Effector memory CD4-positive, alpha-beta T cell (primary cell): ENCODE measurements at places on chromosomes 7 and 10.

- no peak for DNase-seq
Observed at GRCh38 chr7:35705932-35706461, 11.1 kb upstream of the HERPUD2 start.

DNA sequence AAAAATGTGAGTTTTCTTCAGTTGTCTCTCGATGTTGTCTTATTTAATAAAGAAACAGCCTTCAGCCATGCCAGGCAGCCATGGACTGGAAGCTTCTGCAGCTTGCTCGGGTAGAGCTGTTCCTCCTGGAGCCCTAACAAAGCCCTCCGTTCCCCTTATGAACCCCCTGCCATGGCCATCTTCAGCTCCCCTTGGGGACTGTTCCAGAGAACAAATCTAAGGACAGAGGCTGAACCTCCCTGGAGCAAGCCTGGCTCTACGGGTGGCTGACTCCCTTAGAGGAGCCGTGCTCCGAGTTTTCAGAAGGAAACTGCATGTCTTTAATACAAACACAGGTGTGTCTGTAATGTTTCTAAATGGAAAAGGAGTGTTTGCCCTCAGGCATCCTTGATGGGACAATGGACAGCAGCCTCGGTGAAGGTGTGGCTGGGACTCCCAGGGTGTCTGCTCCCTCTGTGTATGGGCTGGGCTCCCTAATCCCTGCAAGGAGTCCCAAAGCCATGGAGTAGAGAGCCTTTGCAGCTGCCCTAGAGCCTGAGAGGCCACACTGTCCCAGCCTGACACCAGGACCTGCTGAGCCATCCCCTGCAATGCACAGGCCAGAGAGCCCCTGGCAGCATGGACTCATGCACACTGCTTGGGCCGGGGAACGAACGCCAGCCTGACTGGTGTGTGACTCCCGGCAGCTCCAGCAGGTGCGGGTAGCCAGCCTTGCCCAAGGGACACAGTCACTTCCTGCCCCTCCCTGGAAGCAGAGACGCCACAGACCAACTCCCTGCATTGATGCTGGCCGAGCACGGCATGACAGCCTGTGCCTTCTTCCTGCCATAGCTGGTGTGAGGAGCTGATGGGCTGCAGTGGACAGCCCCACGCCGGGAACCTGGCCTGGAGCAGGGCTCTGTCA lies 381.8 kb downstream of the TCERG1L start:
- no peak for DNase-seq

- no peak for DNase-seq
Observed at GRCh38 chr10:792083-792791, 102.8 kb upstream of the DIP2C start.

DNA sequence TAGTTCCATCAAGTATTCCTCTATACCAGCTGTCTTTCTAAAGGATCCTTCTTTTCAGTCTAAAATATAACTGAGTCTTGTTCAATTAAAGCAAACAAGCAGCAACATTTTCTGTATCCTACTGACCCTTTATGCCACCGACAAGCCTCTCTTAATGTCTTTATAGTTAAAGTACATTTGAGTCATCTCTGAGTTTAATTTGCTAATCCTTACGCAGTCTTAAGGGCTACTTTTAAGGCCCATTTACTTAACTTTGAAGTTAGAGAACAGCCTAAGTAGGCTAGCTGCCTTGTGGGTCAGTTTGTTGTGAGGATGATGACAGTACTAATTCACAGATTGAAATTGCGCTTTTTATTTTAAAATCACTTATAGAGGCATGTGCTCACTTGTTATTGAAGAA lies 265.5 kb upstream of the FERD3L start:
- no peak for DNase-seq

DNA sequence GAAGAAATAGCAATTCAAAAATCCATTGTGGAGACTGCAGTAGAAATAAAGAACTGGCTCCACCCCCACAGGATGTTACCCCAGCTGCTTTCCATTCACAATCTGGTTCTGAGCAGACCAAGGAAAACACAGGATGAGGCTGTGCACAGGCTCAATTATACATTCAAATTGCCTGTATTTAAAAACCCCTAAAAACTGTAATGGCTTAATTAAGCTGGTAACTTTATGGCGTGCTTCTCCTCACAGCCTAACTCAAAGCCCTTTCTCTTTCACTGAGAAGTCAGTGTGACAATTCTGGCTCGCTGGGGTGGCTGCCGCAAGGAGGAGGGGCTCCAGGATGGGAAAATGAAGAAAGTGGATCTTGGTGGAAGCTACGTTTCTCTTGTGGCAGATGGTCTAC lies 1191.1 kb downstream of the SORCS1 start:
- DNase-seq = no peak

DNA sequence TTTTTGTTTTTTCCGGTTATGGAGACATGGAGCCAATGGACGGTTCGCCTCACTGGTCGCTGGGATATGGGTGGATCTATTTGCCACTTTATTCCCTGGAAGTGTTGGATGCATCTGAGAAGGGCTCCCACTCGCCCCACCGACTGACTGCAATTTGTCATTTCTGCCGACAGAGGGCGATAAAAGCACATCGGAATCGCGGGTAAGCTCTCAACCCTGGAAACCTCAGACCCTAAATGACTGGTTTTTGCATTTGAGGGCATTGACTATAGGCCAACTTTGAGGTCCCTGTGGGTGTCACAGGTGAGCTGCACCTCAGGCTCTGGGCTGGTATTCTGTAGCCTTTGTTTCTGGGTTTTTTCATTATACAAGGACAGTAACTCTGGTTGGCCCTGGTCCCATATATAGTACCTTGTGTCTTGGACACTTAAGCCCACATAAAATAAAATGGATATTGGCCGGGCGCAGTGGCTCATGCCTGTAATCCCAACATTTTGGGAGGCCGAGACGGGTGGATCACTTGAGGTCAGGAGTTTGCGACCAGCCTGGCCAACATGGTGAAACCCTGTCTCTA lies 11.9 kb upstream of the OPALIN start:
- no peak for DNase-seq

GRCh38 chr10:132839061-132839460 lies 53.1 kb upstream of the NKX6-2 start:
- DNase-seq = no peak

DNA sequence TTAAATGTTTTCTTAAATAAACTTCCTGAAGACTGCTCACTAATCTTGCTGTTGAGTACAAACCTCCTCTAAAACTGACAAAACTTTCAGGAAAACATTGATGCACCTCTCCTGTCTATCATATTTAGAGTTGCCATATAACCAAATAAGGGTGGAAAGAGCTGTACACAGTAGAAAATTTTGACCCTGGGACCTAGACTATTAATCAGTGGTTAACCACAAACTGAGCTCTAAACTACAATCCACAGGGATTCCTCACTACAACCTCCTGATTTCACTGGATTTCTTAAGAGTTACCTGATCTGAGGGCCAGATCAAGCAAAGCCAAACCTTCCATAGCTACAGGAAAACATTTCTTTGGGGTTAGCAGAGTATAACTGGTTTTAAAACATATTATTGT lies 39.9 kb upstream of the WNT16 start:
- DNase-seq = no peak

- no peak for DNase-seq
Observed at GRCh38 chr10:22704942-22705341, 9.4 kb downstream of the PIP4K2A start.

- peak; percentile 54 for DNase-seq
Observed at GRCh38 chr7:107579885-107580715, at the start of gene BCAP29. BCAP29 (plus strand) TSS chr7:107580246; CDS start chr7:107580773, 527 bp downstream.

GRCh38 chr7:18806177-18806576 lies 310.6 kb downstream of the HDAC9 start:
- no peak for DNase-seq

DNA sequence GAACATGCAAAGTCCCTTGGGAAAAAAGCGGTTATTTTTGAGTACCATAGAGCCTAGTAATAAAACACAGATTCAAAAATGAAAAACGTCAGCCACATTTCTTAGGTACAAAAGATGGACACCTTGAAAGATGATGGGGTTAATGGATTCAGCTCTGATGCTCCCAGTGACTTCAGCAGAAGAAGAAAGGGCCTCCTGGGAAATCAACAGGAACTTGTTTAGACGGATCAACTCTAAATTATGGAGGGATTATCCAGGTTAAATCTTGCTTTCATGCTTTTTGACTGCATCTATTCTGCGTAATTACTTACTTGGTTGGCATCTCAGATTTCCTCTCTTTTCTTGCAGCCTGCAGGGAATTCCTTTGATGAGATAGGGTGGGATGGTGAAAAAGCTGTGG lies 82.5 kb downstream of the TMEM178B start:
- no peak for DNase-seq

DNA sequence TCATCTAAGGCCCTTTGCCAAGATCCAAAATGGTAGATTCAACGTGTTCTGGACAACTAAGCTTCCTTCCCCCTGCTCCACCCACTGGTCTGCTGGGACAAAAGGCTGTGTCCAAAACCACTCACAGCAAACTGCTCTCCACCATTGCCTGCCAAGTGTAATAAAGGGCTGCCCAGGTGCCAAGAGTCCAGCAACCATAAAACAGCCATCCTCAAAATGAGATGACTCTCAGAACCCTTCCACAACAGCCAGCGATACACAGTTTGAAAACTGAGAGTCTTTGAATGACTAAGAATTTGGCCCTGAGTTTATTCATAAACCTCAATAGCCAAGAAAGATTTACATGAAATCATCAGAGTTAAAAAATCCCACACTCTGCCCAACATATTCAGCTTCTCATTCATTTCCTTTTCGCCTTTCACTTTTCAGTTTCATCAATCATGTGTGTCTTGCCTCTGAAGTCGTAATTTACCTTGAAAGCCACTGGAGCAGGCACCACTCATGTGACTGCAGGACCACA lies 658.1 kb upstream of the MGMT start:
- no peak for DNase-seq

GRCh38 chr7:455110-455928 lies 64.3 kb downstream of the PDGFA start:
- DNase-seq = no peak

DNA sequence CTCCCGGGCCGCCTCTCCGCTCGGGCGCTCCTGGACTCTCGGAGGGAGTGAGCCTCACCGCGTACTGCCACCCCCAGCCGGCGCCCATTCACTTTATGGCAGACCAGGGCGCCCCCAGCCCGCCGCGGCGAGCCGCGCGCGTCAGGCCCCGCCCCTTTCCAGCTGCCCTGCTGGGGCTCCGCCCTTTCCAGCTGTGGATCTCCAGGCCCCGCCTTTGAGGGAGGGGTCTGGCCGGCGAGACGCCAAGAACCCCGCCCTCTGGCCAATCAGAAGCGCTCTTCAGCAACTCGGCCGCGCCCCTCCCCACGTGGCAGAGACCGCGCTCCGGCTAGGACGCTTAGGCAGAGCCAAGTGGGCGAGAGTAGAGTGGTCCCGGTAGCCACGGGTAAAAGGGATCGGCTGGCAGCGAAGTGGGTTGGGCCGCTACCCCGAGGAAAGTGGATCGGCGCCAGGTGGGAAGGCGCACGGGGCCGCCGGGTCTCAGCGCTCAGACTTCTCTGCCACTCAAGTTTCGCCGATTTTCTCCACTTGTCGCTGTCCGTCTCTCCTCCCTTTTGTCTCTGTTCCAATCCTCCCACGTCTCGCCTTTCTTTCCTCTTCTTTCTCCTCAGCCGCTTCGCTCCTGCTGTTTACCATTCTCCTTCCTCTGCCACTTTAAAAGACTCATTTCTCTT lies at the start of gene PITX3:
Gene PITX3 (minus strand): TSS at position 69 of the 674 bp plus-strand sequence. CDS start 9,432 bp downstream, outside the sequence.
- peak; percentile 88 for DNase-seq

DNA sequence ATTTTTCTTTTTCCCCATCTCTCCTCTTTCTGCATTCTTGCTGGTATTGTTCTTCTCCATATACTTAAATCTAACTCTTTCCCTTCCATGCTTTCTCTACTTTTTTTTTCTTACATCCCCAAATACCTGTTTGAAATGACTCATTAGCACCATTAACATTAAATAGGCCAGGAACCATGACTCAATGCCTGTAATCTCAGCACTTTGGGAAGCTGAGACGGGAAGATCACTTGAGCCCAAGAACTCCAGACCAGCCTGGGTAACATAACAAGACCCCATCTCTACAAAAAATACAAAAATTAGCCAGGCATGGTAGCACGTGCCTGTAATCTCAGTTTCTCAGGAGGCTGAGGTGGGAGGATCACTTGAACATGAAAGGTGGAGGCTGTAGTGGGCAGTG lies 1026.8 kb downstream of the GATA3 start:
- DNase-seq = no peak

DNA sequence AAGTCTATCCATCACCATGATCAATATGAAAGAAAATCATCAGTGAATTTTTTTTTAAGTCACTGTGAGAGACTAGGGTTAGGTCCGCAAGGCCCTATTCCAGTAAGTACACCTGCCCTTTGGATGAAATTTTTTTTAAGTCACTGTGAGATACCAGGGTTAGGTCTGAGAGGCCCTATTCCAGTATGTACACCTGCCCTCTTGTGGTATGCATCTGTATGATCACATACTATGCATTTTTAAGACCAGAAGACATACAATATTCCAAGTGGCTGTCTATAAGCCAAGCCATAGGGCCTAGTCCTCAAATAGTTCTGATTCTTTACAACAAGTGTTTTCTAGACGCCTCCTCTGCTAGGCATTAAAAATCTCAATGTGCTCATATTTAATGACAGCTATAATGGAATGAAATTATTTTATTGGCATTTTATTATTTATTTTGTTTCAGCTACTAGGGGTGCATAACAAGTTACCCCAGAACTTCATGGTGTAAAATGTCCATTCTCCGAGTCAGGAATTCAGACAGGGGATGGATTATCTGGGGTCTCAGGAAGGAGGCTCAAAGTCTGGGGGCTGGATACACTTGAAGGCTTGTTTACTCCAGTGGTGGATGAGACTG lies 53.1 kb downstream of the TEX36 start:
- no peak for DNase-seq

DNA sequence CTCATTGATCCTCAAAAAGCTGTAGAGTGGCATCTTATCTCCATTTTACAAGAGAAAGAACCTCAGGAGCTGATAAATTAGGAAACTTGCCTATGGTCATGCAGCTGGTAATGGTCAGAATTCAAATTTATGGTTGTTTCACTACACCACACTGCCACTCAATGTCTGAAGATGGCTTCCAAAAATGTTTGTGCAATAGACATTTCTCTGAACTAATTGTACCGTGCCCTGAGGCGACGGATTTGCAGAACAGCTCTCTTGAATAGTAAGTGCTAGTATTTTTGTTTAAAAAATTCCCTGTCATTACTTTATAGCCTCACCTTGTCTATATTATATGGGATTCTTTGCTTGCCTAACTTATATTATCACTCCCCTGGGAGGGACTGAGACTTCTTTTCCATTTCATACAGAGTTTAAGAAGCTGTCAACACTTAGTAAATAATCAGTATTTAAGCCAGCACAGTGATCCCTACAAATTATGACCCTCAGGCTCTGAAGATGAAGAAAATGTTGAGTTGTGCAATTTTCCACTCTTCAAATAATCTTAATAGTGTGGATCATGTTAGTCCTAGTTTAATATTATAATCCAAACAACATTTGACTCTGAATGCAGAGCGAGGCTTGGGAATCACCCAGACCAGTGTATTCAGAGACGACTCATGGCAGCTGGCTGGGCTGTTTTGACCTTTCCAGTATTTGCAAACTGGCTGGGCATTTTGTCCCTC lies 346.6 kb downstream of the PTEN start:
- no peak for DNase-seq
